ENCODE measurements at places on chromosomes 12 and 14.

DNA sequence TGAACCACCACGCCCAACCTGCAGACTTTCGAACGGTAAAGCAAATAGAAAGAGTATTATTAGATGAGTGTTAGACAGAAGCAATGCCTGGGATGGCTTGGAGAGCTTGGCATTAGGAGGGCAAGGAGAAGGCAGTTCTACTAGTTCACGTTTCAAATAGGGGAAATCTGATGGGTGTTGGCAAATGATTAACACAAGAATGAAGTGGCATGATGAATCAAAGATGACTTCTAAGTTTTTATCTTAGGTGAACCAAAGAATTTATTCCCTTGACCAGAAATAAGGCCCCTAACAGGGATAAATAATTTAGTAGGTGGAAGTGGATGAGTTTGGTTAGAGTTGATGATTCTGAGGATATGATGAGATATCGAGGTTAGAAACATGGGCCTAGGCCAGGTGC lies 38.5 kb downstream of the DRAM1 start:
- peak; percentile 42 for DNase-seq

DNA sequence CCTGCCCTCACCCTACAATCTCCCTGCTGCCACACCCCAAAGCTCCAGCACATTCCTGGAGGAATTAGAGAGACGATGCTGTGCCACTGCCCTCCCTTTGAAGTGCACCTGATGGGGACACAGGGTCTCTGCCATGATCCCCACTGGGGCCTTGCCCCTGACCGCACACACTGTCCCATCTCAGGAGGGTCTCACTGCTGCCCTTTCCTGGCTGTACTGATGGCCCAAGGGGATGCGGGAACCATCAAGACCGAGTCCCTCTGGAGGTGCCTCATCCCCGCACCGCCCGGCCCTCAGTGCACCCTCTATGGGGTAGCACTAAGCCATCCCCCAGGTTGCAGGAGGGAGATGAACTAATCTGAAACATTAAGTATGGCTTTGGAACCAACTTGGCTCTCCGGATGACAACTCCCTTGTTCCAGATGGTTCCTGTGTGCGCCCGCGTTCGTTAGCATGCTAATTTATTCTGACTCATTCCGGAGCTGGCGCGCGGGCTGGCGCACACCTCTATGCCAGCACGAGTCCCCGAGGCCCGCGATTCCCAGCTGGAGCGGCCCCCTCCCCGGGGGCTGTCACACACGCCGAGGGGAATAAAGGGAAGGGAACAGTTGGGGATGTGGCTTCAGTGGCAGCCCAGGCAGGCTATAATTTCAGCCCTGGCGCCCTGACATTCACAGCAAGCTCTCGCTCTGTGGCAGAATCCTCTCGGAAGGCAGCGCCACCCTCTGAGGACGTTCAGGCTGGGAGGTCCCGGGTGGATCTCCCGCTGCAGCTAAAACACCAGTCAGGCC lies 34.2 kb upstream of the C14orf180 start:
- DNase-seq: no peak

- peak; percentile 98 for DNase-seq
Observed at GRCh38 chr12:103505371-103506236, 9.8 kb upstream of the C12orf42 start.

GRCh38 chr12:21190016-21190415 lies 59.0 kb downstream of the SLCO1B1 start:
- no peak for DNase-seq

DNA sequence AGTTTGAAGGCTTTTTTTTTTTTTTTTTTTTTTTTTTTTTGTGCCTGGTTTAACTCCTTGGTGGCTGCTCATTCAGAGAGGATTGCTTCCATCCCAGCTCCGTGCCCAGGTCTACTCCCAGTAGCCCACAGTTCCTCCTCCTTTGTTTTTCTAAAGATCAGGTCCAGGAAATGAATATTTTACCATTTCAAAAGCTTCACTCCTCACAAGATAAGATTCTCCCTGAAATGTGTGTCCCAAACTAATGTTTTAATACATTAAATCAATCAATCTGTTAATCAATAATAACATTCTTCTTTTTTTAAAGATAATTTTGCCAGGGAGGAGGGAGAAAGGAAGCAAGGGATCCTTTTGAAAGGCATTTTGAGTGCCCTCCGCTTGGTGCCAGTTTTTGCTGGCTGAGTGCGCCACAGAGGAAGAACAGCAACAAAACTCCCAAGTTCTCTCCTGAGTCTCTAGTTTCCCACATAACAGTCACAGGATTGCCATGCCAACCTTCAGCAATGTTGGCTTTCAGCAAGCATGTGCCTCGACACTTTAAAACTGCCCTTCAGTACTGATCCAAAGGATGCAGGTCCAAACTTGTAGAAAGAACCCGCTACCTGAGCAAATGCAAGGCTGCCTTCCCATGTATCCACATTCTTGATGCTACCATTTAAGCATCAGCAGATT lies 99.2 kb downstream of the RMST start:
- DNase-seq: peak; percentile 18

- DNase-seq: no peak
Observed at GRCh38 chr12:71193041-71193440, 35.2 kb upstream of the TSPAN8 start.

DNA sequence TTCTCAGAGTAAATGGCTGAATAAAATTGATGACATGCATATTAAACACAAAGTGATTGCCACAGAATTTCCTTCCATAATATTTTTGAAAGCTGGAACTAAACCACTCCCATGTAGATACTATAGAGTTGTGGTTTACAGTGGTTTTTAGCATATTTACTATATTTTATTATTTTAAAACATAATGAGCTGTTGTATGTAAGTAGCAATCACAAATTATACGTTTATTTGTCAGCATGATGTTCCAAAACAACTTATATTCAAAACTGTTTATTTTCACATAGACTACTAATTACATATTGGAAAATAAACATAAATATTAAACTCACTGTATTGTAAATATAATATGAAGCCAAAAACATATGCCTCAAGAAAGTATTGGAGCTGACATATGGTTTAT lies 77.2 kb downstream of the NAV3 start:
- DNase-seq: no peak

GRCh38 chr12:12779529-12779928 lies 5.9 kb upstream of the APOLD1 start:
- DNase-seq: peak; percentile 76

GRCh38 chr12:31440134-31440533 lies 114.2 kb upstream of the SINHCAF start:
- DNase-seq: no peak

DNA sequence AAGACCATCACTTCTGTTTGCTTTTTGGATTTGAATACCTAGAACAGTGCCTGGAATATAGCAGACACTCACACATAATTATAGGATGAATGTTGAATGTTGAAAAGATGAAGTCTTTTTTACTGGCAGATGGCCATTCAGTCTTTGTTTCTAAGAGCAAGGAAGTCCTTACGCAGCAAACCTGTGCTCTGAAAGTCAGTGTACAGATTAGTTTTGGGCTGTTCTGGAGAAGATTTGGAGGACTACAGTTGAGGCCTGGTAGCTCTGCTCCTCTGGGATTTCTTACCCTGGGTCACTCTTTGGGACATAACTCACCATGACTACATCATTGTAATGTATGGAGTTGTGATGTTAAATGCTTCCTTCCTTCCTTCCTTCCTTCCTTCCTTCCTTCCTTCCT lies 3.3 kb downstream of the OR4E2 start:
- DNase-seq: no peak

DNA sequence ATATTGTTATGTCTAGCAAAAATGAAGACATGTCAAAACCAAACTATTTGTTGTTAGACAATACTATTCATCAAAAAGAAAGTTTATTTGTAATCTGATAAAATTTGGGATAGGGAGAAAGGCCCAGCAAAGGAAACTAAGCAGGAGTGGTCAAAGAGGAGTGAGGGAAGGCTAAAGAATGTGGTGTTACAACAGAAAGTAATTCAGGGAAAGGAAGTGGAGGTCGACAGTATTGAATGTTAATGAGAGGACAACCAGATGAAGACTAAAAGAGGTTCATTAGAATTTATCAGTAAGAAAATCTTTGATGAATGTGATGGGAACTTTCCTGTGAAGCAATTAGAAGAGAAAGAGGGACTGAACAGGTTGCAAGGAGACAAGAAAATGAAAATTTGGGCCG lies 33.9 kb downstream of the PLCZ1 start:
- peak; percentile 64 for DNase-seq

DNA sequence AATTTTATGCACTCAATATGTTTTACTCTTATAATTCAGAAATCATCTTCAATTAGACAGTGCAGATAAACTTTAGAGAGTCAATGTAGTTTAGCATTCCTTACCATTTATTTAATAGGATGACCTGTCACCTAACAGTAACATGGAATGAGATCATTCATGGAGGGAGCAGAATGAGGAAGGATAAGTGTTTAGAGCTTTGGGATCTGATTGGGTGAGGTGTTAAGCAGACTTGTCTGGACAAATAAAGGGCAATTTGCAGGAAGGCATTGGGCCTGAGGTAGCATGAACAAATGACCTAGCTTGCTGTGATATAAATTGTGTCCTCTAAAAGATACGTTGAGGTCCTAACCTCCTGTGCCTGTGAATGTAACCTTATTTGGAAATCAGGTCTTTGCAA lies 187.4 kb downstream of the C12orf42 start:
- no peak for DNase-seq

DNA sequence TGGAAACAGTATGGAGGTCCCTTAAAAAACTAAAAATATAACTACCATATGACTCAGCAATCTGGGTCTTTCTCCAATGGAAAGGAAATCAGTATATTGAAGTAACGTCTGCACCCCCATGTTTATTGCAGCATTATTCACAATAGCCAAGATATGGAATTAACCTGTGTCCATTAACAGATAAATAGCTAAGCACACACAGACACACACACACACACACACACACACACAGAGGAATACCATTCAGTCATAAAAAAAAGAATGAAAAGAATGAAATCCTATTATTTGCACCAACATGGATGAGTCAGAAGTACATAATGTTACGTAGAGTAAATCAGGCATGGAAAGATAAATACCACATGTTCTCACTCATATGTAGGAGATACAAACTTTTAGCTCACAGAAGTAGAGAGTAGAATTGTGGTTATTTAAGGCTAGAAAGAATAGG lies 4.7 kb downstream of the KLRK1 start:
- DNase-seq: peak; percentile 97

DNA sequence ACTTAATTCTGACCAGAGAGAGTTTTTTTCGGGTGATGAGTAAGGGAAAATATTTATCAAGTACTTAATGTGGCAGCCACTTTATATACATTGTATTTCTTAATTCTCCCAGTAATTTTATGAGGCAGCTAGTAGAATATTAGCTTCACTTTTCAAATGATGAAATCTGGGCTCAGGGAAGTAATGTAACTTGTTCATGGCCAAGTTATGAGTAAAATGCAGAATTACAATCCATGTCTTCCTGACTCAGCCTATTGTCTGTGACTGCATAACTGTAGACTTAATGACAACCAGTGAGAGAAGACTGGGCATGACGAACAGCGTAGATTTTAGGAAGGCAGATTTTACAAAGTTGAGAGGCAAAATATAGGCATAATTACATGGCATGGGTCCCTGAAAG lies 106.7 kb upstream of the MIS18BP1 start:
- peak; percentile 33 for DNase-seq

GRCh38 chr14:32072676-32073075 lies 4.4 kb upstream of the ARHGAP5 start:
- DNase-seq: no peak

DNA sequence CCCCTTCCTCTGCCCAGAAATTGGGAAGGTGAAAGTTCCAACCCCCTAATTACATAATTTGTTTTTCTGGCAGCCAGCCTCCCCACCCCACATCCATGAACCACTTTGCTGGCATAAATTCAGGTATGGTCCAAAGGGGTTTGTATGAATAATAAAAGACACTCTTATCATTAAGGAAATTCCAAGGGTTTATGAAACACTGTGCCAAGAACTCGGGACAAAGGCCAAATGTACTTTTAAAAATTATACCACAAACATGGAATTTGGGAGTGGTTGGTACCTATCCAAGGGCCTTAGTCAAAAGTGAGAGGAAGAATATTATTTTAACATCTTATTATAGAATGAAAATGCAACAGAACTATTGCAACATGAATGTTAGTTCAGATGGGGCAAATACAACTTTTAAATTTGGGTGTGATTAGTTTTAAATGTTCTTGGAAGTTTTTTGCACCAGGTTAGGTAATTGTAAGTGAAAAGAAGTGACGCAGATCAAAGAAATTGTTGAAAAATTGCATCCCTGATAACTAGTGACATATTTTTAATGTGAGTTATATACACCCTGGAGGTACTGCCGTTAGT lies 217.8 kb downstream of the TMEM117 start:
- DNase-seq: no peak

DNA sequence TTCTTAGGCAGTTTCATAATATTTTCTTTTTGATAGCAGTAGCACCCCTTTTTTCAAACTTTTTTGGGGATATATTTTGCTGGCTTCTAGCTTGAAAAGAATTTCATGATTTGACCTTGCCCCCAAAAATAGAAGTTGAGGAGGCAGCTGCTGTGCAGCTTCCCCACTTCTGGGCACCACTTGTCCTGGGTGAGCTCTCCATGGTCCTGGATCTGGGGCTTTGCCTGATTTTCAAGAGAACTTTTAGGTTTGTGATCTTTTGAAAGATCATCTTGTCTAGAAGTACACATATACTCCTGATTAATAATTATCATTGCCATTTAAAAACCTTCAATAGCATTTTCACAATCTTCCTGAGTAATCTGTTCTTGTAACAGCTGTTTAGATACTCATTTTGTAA lies 271.6 kb downstream of the NPAS3 start:
- peak; percentile 24 for DNase-seq

- no peak for DNase-seq
Observed at GRCh38 chr12:24560192-24560775, 388.6 kb downstream of the BCAT1 start.

- no peak for DNase-seq
Observed at GRCh38 chr12:113820309-113820708, 145.8 kb downstream of the RBM19 start.

- DNase-seq: no peak
Observed at GRCh38 chr12:33724867-33725266, 285.2 kb upstream of the SYT10 start.

DNA sequence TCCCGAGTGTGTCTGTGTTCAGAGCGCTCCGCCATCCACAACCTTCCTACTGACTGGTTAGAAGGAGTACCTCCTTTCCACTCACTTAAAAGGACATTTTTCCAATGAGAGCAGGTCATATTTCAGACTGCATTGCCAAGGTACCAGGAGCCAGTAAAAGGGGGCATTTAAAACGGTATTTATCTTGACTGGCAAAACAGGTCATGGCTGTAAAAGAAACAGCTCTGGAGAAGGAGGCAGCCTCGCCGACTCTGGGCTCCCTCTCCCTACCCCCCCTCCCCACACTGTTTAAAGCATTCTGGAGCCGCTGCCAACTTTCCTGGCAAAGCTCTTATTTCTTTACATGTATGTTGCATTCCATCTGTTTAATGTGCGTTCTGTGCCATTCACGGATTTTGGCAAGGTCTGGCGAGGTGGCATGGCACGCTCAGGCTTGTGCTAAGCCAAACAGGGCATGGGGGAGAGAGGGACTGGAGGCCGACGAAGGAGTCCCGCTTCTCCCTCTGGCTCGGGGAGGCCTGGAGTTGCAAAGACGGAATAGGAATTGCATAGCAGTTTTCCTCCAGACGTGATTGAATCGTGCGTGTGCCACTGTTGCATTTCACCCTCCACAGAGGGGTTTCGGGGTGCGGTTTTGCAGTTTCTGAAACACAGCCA lies 41.2 kb upstream of the MED13L start:
- no peak for DNase-seq

- no peak for DNase-seq
Observed at GRCh38 chr12:5587711-5588121, 155.8 kb downstream of the NTF3 start.

GRCh38 chr12:121871467-121871866 lies 12.8 kb upstream of the HPD start:
- DNase-seq: no peak
